Central memory CD8-positive, alpha-beta T cell (primary cell): ENCODE measurements at places on chromosomes 16 and 17.

DNA sequence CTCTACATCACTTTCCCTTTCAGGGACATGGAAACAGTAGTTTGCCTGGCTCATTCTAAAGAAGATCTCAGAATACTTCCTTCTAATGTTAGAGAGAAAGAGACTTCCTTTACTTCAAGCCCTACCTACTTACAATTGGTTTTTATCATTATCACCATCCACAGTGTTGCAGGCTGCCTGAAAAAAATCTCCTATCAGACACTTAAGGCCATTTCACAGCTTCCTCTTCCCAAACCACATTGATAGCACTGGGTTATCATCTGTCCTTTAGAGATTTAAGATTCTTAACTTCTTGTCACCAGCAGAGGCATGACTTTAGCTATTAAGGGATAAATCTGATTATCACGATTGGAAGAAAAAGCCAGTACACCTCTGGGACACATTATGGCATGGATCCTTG, 178.5 kb upstream of the TBX2 start:
- H3K27me3 ChIP-seq = no peaks in the 10 kb centered on the region
- H3K27ac ChIP-seq = peak overlapping the region; percentile 46
- peaks cover 5% of the 10 kb centered on the region for H3K36me3 ChIP-seq

DNA sequence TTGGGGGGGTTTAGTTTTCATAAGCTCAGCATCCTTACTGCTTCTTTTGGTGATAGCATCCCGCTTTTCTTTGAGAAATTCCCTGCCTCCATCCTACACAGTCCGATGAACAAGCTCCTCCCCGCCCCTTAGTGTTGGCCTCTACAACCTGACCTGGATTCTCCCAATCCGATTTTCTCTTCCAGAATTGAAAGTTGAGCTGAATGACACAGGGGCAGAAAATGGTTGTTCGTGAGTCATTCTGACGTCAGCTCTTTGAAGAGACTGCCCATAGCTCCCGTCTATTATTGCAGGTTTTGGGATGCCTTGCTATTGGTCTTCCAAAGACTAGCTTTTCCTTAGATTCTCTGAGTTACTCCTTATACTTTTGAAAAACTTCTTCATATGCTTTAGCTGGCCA, 279.7 kb downstream of the SLC39A11 start:
- DNase-seq = no peak
- no peak overlapping the region for H3K27ac ChIP-seq
- no peak overlapping the region for H3K4me3 ChIP-seq
- no peaks in the 10 kb centered on the region for H3K27me3 ChIP-seq

DNA sequence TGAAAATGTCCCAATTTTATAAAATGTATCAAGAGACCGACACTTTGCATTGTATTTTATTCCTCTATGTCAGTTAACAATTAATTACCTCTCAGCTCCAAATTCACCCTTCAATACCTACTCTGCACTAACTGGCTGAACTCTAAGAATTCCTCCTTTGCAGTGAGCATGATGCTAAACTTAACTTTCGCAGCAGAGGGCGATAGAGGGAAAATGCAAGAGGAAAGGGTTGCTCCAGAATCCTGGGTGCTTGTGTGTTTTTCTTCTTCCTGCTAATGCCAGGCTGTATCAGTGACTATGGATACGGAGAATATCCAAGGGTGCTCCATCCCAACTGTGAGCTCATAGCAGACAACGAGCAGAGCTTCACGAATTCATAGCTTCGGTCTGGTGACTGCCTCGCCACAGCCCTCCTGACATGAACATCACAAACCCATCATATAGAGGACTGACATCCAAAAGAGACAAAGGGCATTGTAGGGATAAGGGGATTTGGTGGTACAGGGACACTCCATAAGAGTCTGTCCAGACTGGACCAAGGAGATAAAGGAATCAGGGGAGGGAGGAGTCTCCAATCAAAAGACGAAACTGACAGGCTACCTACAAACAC, 172.9 kb downstream of the STX8 start:
- no peak overlapping the region for H3K27ac ChIP-seq
- H3K4me1 ChIP-seq = no peaks in the 10 kb centered on the region
- H3K36me3 ChIP-seq = no peaks in the 10 kb centered on the region
- no peak overlapping the region for H3K4me3 ChIP-seq
- no peak for DNase-seq

- DNase-seq = no peak
- peaks cover 3% of the 10 kb centered on the region for H3K36me3 ChIP-seq
- peaks cover 17% of the 10 kb centered on the region for H3K4me1 ChIP-seq
- no peaks in the 10 kb centered on the region for H3K27me3 ChIP-seq
- H3K4me3 ChIP-seq = no peak overlapping the region
Measured at GRCh38 chr17:83191388-83192160, 112.2 kb downstream of the METRNL start.

DNA sequence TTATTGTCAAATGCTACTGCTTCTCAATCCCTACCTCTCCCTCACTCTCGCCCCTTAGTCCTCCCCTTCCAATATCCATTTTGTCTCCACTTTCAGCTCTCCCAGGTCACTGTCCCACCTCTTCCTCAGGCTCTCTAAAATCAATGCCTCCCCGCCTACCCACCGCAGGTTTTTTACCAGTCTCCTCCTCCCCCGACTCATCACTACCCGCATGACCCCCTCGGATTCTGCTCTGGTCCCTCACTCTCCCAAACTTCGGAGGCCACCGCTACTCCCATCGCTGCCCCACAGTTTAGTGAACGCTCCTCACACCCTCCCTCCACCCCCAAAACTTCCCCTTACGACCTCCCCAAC, 513 bp downstream of the CRLF3 start:
- H3K36me3 ChIP-seq = peaks cover 6% of the 10 kb centered on the region
- no peaks in the 10 kb centered on the region for H3K27me3 ChIP-seq
- peak overlapping the region; percentile 91 for H3K4me3 ChIP-seq

DNA sequence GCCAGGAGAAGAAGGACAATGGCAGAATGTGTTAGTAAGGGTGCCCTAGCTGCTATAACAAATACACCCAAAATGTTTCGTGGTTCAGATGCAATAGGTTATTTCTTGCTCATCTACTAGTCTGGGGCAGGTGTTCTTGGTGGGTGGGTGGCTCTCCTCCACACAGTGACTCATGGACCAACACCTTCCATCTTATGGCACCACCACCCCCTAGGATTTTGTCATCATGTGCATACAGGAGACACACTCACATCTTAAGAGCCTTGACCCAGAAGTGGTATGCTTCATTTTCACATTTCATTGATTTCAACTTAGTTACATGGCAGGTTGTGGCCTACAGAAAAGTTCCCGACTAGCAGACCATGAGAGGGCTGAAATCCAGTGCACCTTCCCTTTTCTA, 114.7 kb downstream of the AMFR start:
- no peak overlapping the region for H3K4me3 ChIP-seq
- peaks cover 6% of the 10 kb centered on the region for H3K4me1 ChIP-seq
- DNase-seq = no peak
- H3K27ac ChIP-seq = no peak overlapping the region

DNA sequence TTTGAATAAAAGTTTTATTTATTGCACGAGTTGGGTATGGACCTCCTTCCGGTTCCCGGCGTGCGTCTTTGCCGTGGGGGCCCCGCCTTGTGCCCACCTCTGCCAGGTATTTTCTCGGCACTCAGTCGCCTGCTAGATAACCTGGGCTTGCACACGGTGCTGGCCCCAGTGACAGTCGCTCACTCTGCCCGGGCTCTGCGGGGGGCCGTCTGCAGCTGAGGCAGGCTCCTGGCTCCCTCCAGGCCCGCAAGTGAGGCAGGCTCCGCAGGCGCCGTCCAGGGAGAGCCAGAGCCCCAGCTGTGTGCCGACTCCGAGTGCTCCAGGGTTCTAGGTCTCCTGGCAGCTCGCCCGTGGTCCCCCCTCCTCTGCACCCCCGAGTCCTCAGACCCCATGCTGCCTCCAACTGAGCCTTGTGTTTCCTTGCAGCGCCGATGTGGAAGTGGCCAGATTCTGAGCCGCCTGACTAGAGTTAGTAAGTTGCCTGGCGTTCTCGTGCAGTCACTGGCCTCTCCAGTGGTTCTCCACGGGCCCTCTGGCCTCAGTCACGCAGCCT, 54.7 kb upstream of the PVALEF start:
- H3K4me1 ChIP-seq = no peaks in the 10 kb centered on the region
- no peak overlapping the region for H3K4me3 ChIP-seq
- H3K36me3 ChIP-seq = no peaks in the 10 kb centered on the region
- no peak for DNase-seq
- no peaks in the 10 kb centered on the region for H3K27me3 ChIP-seq
